WTC11 (cell line): ENCODE measurements at places on chromosomes 6 and 20.

- DNase-seq = no peak
Observed at GRCh38 chr20:45051204-45052060, 49.5 kb downstream of the KCNS1 start.

DNA sequence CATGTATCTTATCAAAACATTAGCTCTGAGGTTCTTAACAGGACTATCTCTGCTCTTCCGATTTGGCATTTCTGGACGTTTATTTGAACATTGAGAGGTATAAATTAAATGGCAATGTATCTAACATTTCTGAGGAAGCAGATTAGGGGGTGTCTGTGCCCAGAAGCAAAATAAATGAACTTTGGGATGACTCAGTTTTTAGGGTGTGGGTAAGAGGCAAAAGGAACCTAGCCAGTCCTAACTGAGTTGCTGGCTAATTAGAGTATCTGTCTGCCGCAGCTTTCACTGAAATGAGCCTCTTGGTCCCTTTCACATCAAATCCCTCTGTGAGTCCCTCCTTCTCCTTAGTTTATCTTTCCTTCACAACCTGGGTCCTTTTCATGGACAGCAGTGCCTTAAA is 1.1 kb downstream of the RNF144B start:
- no peak for DNase-seq

GRCh38 chr6:142746524-142746923 is 198.5 kb downstream of the HIVEP2 start:
- peak; percentile 59 for DNase-seq

GRCh38 chr20:17229256-17229655 is 2.4 kb downstream of the PCSK2 start:
- DNase-seq = no peak

- DNase-seq = no peak
Observed at GRCh38 chr6:1117530-1118286, 194.2 kb upstream of the FOXQ1 start.

- no peak for DNase-seq
Observed at GRCh38 chr6:78538002-78538401, 329.3 kb upstream of the IRAK1BP1 start.

GRCh38 chr6:52074716-52075115 is 12.7 kb downstream of the PKHD1 start:
- DNase-seq = no peak

- DNase-seq = peak; percentile 72
Observed at GRCh38 chr20:39885975-39886649, 802.9 kb downstream of the MAFB start.

GRCh38 chr6:150153905-150154492 is 11.2 kb downstream of the PPP1R14C start:
- no peak for DNase-seq

GRCh38 chr6:141467041-141467440 is 665.7 kb upstream of the GJE1 start:
- DNase-seq = no peak

- DNase-seq = no peak
Observed at GRCh38 chr6:135052939-135053338, 1.7 kb downstream of the HBS1L start.

GRCh38 chr6:93823489-93823888 is 404.1 kb upstream of the EPHA7 start:
- DNase-seq = no peak
